ENCODE measurements at places on chromosomes 11 and 22.

- DNase-seq, result no peak
These were observed 2.6 kb downstream of the KCNJ5 start for GRCh38 chr11:128893578-128894285.

GRCh38 chr11:37184326-37184725 is 586.3 kb upstream of the RAG2 start:
- no peak for DNase-seq

- no peak for DNase-seq
These were observed 104.1 kb upstream of the E2F8 start for GRCh38 chr11:19344661-19345518.

- no peak for DNase-seq
These were observed 44.3 kb downstream of the THAP12 start for GRCh38 chr11:76336597-76336996.

DNA sequence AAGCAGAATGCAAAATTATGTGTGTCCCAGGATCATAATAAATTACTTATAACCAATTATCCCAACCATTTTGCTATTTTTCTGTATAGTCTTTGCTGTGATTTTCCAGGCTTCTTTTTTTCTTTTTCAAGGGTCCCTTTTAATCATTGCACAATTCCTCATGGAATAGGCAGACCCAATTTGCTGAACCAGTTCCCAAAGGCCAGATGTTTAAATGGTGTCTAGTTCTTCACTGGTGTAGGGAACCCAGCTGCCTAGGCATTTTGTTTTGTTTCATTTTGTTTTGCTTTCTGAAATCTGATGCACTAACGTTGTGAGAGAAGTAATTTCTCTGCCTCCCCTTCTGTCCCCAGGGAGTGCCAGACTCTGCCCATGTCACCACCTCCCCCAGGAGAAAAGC is 60.4 kb downstream of the CHST1 start:
- DNase-seq, result no peak

- DNase-seq, result no peak
These were observed 144.6 kb downstream of the NECTIN1 start for GRCh38 chr11:119584193-119585042.

GRCh38 chr11:17814546-17814945 is 80.0 kb downstream of the KCNC1 start:
- DNase-seq, result no peak

DNA sequence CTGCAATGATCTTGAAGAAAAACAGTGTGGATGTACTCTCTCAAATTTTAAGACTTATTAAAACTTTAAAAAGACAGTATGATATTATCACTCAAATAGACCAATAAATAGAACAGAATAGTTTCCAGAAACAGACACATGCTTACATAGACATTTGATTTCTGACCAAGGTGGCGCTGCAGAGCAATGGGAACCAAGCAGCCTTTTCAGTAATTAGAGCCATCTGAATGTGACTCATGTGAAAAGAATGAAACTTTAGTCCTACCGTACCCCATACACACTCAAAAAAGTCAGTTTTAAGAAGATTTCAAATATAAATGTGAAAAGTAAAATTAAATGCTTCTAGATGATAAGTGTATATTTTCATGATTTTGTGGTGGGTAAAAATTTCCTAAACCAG is 74.2 kb upstream of the MS4A8 start:
- DNase-seq, result no peak

DNA sequence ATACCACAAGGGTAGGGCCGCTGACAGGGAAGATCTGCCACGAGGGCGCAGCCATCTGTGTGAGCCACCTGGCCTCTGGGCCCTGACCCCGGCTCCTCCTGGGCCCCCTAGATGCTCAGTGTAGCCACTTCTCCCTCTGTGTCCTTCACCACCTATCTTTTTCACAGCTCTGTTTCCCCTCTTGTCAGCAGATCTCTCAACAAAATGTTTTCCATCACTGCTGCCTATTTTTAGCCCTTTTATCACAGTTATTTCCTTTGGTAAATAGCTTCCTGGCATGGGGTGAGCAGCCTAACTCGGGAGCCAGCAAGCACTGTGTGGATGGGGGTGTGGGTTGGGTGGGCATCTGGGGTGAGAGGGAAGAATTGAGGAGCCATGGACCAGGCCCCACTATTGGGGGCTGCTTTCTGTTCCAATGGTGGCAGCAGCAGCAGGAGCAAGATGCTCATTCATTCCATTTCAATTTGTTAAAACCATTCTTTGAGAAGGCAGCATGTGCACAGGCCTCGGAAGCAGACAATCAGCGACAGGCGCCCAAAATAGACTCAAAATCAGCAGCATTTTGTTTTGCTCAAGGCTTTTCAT is 135.2 kb upstream of the NAV2 start:
- no peak for DNase-seq

DNA sequence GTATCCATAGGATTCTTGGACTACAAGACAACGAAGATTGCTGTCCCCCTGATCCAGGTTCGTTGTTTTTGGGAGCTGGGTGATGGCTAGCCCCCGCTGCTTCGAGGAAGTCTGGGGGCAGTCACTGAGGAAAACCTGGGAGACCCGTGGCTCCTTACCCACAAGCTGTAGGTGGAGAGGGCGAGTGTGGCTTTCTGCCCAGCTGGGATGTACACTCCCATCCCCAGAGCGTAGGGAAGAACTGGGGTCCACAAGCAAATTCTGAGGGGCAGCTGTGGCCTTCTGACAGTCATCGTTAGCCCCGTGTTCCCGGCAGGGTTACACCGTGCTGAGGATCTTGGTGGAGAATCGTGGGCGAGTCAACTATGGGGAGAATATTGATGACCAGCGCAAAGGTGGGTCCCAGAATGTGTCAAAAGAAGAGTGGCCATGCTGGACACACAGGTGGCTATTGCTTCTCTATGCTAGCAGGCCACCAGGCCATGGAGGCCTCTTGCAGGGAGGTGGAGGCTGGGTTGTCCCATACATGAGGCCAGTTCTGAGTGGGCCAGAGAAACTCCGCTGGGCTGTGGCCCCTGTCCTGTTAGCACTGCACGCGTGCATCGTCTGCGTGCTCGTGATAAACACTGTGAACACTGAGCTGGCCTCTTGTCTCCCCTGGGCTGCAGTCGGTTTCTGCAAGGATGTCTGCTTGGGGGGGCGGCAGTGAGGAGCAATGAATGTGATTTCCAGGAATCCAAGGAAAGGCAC is 39.8 kb downstream of the GLB1L2 start:
- DNase-seq, result no peak

DNA sequence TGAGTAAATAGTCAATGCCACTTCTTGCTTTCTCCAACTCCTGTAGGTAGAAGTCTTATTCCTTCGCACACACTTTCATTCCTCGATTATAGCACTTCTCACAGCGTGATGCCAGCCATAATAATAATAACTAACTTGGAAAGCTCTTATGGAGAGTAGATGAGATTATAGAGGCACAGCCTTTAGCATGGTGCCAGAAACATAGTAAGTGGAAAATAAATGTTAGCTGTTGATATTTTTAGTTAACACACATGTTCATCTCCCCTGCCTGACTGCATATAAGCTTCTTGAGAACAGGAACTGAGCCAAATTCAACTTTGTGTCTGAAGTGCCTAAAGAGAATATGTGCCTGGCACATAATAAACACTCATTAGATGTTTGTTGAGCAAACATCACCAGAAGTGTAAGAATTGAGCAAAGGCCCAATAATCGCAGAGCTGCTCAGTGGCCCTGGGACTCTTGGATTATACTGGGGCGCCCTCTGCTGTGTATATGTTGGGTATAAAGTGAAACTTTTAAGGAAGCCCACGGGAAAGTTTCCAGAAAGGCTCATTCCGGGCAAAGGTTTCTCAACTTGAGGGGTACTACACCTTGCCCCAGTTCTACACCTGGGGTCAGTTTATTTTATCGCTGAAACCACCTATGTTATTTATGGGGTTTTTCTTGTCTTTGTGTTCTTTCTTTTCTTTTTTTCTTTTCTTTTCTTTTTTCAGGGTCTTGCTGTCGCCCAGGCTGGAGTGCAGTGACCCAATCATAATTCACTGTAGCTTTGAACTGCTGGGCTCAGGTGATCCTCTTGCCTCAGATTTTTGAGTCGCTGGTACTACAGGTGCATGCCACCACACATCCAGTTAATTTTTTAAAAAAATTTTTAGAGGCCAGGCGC is 22.3 kb downstream of the SLN start:
- DNase-seq, result peak; percentile 13
